H9 (cell line): ENCODE measurements at places on chromosomes 11 and 22.

GRCh38 chr11:107719557-107720302 is 7.9 kb upstream of the SLN start:
- no peaks in the 10 kb centered on the region for H3K36me3 ChIP-seq
- no peak for DNase-seq
- H3K27me3 ChIP-seq, result no peaks in the 10 kb centered on the region
- no peak overlapping the region for H3K27ac ChIP-seq
- H3K4me3 ChIP-seq, result no peak overlapping the region

DNA sequence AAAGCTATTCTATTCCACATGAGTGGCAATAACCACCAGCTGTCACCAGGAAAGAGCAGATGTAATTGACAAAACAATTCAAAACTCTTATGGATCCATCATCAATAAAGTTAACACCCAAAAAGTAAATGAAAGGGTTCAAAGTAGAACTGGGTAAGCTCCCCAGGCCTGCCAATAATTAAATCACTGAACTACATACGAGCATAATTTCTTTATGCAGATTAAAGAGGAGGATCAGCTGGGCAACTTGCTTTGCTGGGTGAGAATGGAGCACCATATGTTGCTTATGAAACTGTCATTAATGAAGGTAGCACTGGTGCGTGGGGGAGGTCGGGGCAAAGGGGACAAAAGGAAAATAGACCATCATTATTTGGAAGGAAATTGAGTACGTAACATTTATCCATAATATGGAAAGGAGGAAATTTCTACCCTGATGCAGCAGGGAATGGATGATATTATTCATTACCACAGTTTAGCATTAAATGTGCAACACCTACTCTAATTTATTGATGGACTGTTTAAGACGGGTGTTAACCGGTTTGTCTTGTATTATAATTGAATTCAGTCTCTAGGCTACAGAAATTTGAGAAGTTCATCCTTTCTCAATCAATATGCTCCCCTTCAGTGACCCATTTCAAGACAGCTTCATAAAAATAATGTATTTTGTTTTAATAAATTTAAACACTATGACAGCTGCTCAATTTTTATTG is 315.9 kb downstream of the CADM1 start:
- no peaks in the 10 kb centered on the region for H3K36me3 ChIP-seq
- H3K27ac ChIP-seq, result no peak overlapping the region
- H3K4me1 ChIP-seq, result no peaks in the 10 kb centered on the region
- H3K27me3 ChIP-seq, result no peaks in the 10 kb centered on the region
- no peak for DNase-seq
- no peak overlapping the region for H3K4me3 ChIP-seq

GRCh38 chr11:15967966-15968365 is 388.4 kb downstream of the SOX6 start:
- no peaks in the 10 kb centered on the region for H3K27me3 ChIP-seq
- H3K27ac ChIP-seq, result no peak overlapping the region
- H3K4me3 ChIP-seq, result no peak overlapping the region
- DNase-seq, result no peak
- H3K36me3 ChIP-seq, result no peaks in the 10 kb centered on the region
- H3K4me1 ChIP-seq, result no peaks in the 10 kb centered on the region

DNA sequence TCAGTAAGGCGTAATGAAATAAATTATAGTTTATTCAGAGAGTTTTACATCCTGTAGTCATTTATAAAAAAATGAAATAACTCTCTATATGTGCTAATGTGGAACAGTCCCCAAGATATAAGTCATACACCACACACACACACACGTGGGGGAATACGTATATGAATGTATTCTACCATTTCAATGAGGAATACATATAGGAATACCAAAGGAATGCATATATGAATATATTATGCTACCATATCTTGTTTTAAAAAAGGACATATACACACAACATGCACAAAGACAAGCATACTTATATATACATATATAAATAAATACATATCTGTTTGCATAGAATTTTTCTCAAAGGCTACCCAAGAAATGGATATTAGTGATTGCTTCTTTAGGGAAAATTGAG is 39.6 kb upstream of the GRIK4 start:
- H3K36me3 ChIP-seq, result peaks cover 7% of the 10 kb centered on the region; the same call in 2 of the 3 replicates
- DNase-seq, result no peak
- no peak overlapping the region for H3K27ac ChIP-seq
- no peak overlapping the region for H3K4me3 ChIP-seq
- H3K4me1 ChIP-seq, result no peaks in the 10 kb centered on the region

- no peaks in the 10 kb centered on the region; the same call in 2 of the 3 replicates for H3K36me3 ChIP-seq
- no peak for DNase-seq
- peaks cover 28% of the 10 kb centered on the region for H3K27me3 ChIP-seq
- peaks cover 7% of the 10 kb centered on the region; the same call in 1 of the 2 replicates for H3K4me1 ChIP-seq
These were observed 22.6 kb downstream of the ARHGEF17 start for GRCh38 chr11:73330569-73331093.

- DNase-seq, result no peak
- no peak overlapping the region for H3K4me3 ChIP-seq
- H3K36me3 ChIP-seq, result no peaks in the 10 kb centered on the region
- H3K27ac ChIP-seq, result no peak overlapping the region
These were observed 668.7 kb downstream of the BRD1 start for GRCh38 chr22:49158741-49159564.

DNA sequence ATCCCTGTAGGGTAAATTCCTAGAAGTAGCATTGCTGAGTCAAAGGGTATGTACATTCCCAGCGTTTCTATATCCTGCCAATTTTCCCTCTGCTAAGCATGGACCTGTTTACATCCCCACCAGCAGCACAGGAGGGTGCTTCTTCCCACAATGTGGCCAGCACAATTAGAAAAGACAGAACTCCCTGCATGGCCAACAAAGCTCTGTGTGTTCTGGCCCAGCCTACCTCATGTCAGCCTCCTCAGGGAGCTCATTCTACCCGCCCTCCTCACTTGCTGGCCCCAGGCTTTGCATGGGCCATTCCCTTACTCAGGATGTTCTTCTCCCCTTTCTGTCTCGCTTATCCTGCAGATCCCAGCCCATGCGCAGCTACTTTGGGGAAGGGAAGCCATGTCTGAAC is 186.1 kb downstream of the DSCAML1 start:
- peaks cover 8% of the 10 kb centered on the region; the same call in 1 of the 2 replicates for H3K4me1 ChIP-seq
- no peak overlapping the region for H3K4me3 ChIP-seq
- no peaks in the 10 kb centered on the region for H3K36me3 ChIP-seq
- no peak overlapping the region for H3K27ac ChIP-seq
- DNase-seq, result no peak
- H3K27me3 ChIP-seq, result no peaks in the 10 kb centered on the region; the same call in 1 of the 2 replicates

DNA sequence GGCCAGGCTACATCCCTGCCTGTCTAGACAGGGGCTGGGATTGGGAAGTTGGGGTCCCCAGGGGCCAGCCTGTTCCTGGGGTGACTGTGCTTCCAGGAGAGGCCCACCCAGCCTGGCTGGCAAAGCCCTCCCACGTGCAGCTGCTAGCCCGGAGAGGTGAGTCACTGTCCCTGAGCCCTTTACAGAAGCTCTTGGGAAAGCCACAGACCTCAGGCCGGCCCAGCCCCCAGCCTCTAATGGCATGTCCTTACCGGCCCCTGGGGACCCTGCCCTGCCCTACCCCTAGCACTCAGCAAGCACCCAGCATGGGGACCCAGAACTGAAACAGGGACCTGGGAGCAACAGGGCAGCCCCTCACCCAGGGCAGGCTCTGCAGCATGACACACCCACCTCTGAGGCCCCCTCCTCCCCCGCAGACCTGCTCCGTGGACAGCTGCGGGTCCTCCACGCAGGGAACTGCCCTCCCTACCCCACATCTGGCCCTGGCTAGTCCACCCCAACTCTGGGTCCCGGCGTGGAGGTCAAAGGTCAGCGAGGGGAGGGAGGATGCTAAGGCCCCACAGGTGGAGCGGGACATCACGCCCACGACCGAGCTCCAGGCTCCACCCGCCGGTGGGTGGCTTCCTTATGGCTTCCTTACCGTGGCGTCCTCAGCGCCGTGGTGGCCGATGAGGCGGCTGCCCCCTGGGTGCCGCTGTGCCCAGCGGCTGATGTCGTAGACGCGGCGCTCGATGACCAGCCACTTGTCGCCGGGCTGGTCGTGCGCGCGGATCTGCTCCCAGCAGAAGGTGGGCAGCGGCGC is 615 bp downstream of the FADS3 start:
- H3K27me3 ChIP-seq, result no peaks in the 10 kb centered on the region
- no peak overlapping the region for H3K27ac ChIP-seq

- H3K27me3 ChIP-seq, result no peaks in the 10 kb centered on the region; the same call in 1 of the 2 replicates
- DNase-seq, result peak; percentile 83
These were observed 102.7 kb downstream of the BRD1 start for GRCh38 chr22:49724893-49725489.

- no peak overlapping the region for H3K27ac ChIP-seq
- H3K4me3 ChIP-seq, result no peak overlapping the region
- no peaks in the 10 kb centered on the region for H3K4me1 ChIP-seq
- no peak for DNase-seq
- peaks cover 73% of the 10 kb centered on the region for H3K36me3 ChIP-seq
These were observed 33.8 kb downstream of the HIRA start for GRCh38 chr22:19397734-19398104.

- no peaks in the 10 kb centered on the region for H3K27me3 ChIP-seq
- H3K4me3 ChIP-seq, result no peak overlapping the region
- no peak overlapping the region for H3K27ac ChIP-seq
- no peaks in the 10 kb centered on the region for H3K36me3 ChIP-seq
- peaks cover 7% of the 10 kb centered on the region for H3K4me1 ChIP-seq
These were observed 638.5 kb downstream of the NTM start for GRCh38 chr11:132008872-132009271.

DNA sequence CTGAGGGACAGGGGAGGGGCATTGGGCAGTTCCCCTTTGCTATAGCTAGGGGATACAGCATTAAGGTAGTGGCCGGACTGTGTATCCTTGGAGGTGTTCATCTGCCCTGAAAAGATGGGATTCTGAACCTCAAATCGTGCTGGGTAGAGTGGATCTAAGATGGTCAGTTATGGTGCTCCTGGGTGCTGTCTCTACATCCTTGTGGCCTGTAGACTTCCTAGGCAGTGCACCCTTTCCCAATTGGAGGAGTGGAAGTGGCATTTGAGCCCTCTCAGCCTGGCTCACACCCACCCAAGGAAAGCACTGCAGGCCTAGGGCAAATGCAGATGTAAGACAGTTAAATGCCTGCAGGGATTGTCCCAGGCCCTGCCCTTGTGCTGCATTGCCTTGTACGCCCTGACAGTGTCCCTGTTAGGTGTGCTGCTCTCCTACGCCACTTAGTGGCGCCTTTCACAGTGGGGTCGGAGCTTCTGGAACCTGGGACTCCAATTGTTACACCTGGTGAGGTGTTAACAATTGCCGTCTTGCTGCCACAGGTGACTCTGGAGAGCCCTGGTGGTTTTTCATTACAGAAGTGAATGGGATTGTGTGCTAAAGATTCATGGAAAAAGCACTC is 35.0 kb downstream of the PPFIBP2 start:
- no peaks in the 10 kb centered on the region for H3K36me3 ChIP-seq
- H3K27me3 ChIP-seq, result no peaks in the 10 kb centered on the region
- peak; percentile 89 for DNase-seq
- no peak overlapping the region for H3K4me3 ChIP-seq
- H3K4me1 ChIP-seq, result peaks cover 7% of the 10 kb centered on the region; the same call in 1 of the 2 replicates

DNA sequence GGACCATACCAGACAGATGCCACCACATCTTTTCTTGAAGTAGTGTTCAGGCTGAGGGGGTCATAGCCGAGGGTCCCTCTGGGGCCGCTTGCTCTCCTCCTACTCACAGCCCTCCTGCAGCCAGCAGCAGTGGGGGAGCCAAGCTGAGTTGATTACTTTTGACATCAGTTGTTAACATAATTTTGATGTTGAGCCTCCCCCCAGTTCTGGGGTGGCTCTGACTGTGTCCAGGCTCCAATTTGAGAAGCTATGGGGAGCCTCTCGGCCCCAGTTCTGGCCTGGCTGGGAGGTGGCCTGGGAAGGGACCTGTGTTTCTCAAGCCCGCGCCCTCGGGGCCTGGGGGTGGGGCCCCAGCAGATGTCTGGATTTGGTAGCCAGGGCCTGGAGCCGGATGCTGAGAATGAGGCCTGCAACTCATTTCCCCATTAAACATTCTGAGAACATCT is 47.9 kb downstream of the KCNQ1OT1 start:
- H3K4me3 ChIP-seq, result no peak overlapping the region
- no peak for DNase-seq
- peaks cover 10% of the 10 kb centered on the region; the same call in 1 of the 2 replicates for H3K27me3 ChIP-seq
- peaks cover 51% of the 10 kb centered on the region for H3K36me3 ChIP-seq
- no peak overlapping the region for H3K27ac ChIP-seq

GRCh38 chr11:60634126-60634525 is 65.3 kb upstream of the MS4A8 start:
- no peaks in the 10 kb centered on the region for H3K4me1 ChIP-seq
- no peak overlapping the region for H3K27ac ChIP-seq
- H3K27me3 ChIP-seq, result no peaks in the 10 kb centered on the region
- no peaks in the 10 kb centered on the region; the same call in 2 of the 3 replicates for H3K36me3 ChIP-seq

- H3K27ac ChIP-seq, result no peak overlapping the region
- DNase-seq, result peak; percentile 64
- H3K4me1 ChIP-seq, result peaks cover 2% of the 10 kb centered on the region; the same call in 1 of the 2 replicates
These were observed 169.9 kb upstream of the CCDC90B start for GRCh38 chr11:83456075-83456474.

DNA sequence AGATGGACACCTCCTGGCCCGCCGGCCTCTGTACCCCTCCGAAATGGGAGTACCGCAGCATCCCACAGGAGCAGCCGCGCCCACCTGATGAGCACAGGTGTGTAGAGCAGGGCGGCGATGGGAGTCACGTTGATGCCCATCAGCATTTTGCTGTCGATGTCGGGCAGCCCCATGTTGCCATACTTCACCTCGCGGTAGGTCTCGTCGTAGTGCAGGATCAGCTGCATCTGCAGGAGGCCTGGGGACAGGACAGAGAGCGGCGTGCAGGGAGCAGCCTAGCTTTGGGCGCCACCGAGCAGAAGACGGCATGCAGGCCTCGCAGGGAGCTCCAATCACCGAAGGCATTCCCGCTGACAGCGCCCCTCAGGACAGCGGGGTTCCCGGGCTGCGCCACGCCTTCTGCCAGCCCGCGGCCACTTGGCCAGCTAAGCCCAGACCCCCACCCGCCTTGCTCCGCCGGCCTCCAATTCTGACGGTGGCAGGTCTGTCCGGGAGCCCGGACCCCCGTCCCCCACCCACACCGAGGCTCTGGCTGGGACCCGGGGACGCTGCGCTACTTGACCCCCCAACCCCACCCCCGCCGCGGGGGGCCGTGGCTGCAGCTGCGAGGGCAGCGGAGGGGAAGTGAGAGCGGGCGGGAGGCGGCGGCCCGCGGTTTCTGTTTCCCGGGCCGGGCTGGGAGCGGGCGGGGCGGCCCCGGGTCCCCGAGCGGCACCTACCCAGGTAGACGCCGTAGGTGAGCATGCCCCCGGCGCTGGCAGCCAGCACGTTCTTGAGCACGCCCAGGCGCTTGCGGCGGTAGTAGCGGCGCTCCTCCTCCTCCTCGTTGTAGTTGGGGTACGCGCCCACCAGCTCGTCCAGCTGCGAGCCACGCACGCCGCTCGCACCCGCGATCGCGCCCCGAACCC is 705 bp downstream of the UNC93B1 start:
- H3K27me3 ChIP-seq, result no peaks in the 10 kb centered on the region
- H3K36me3 ChIP-seq, result no peaks in the 10 kb centered on the region; the same call in 2 of the 3 replicates
- no peaks in the 10 kb centered on the region; the same call in 1 of the 2 replicates for H3K4me1 ChIP-seq
- peak; percentile 58 for DNase-seq
- H3K4me3 ChIP-seq, result peak overlapping the region; percentile 69

GRCh38 chr11:93520726-93521509 is 22.3 kb downstream of the SMCO4 start:
- no peak for DNase-seq
- H3K4me3 ChIP-seq, result no peak overlapping the region
- peaks cover 8% of the 10 kb centered on the region; the same call in 1 of the 2 replicates for H3K4me1 ChIP-seq
- H3K36me3 ChIP-seq, result peaks cover 3% of the 10 kb centered on the region; the same call in 1 of the 2 replicates
- no peaks in the 10 kb centered on the region for H3K27me3 ChIP-seq

GRCh38 chr22:50175921-50176849 is 5.7 kb downstream of the PANX2 start:
- H3K27me3 ChIP-seq, result no peaks in the 10 kb centered on the region; the same call in 1 of the 2 replicates
- no peaks in the 10 kb centered on the region for H3K4me1 ChIP-seq
- no peak for DNase-seq
